WTC11 (cell line): ENCODE measurements at places on chromosomes 4 and X.
A peak's percentile ranks its signal among the peaks of the same experiment; 100 is the strongest.

- H3K27me3 ChIP-seq: peaks cover 13% of the 10 kb centered on the region
- no peak for DNase-seq
- no peak overlapping the region for H3K4me3 ChIP-seq
- no peak overlapping the region for H3K27ac ChIP-seq
- H3K36me3 ChIP-seq: no peaks in the 10 kb centered on the region
- H3K4me1 ChIP-seq: peaks cover 36% of the 10 kb centered on the region
Measured at GRCh38 chr4:41209901-41210300, 4.4 kb downstream of the APBB2 start.

DNA sequence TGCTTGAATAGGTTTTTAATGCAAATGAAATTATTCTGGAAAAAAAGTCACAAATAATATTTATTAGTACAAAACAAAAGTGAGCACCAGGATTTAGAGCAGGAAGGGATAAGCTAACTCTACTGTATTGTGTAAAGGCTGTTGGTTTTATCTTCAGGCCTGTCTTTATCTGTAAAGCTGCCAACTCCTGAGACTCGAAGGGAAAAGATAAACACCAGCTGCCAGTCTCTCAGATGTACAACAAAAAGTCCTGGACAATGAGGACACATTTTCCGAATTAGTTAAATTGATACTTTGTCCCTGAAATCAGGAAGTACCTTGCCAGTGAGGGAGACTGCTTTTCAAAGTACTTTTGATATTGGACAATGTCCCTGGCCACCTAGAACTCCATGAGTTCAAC lies 8.8 kb downstream of the DDX60 start:
- H3K27ac ChIP-seq: no peak overlapping the region
- DNase-seq: no peak
- peaks cover 11% of the 10 kb centered on the region for H3K4me1 ChIP-seq
- no peaks in the 10 kb centered on the region for H3K36me3 ChIP-seq
- H3K27me3 ChIP-seq: no peaks in the 10 kb centered on the region

DNA sequence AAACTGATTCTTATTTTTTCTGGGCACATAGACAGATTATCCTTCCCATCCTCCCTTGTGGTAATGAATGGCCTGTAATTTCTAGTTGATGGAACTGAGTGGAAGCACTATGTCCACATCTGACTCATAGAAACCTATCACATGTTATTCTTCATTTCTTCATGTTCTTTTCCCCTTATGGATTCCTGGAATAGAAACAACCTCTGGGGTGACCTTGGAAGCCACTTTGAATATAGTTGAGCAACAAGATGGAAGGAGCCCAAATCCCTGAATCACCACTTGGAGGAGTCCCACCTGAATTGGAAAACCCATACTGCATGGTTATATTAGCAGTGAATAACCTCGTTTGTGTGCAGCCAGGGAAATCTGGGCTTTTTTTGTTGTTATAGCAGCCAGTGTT lies 137.8 kb downstream of the MID1IP1 start:
- H3K4me1 ChIP-seq: no peaks in the 10 kb centered on the region
- DNase-seq: no peak
- H3K27ac ChIP-seq: no peak overlapping the region
- H3K36me3 ChIP-seq: peaks cover 3% of the 10 kb centered on the region; the same call in 1 of the 2 replicates
- no peaks in the 10 kb centered on the region; the same call in 1 of the 2 replicates for H3K27me3 ChIP-seq

DNA sequence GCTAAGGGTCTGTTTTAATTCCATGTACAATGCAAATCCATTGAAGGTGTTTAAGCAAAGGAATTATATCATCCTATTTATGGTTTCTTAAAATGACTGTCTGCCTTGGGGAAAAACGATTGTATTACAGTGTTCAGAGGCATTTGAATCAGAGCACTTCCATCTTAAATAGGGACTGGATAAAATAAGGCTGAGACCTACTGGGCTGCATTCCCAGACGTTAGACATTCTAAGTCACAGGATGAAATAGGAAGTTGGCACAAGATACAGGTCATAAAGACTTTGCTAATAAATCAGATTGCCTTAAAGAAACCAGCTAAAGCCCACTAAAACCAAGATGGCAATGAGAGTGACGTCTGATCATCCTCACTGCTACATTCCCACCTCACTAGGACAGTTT lies 1167.2 kb upstream of the PABPC4L start:
- peaks cover 3% of the 10 kb centered on the region; the same call in 1 of the 2 replicates for H3K36me3 ChIP-seq
- H3K4me1 ChIP-seq: peaks cover 6% of the 10 kb centered on the region; the same call in 1 of the 2 replicates
- DNase-seq: no peak
- no peak overlapping the region for H3K4me3 ChIP-seq
- H3K27ac ChIP-seq: no peak overlapping the region

DNA sequence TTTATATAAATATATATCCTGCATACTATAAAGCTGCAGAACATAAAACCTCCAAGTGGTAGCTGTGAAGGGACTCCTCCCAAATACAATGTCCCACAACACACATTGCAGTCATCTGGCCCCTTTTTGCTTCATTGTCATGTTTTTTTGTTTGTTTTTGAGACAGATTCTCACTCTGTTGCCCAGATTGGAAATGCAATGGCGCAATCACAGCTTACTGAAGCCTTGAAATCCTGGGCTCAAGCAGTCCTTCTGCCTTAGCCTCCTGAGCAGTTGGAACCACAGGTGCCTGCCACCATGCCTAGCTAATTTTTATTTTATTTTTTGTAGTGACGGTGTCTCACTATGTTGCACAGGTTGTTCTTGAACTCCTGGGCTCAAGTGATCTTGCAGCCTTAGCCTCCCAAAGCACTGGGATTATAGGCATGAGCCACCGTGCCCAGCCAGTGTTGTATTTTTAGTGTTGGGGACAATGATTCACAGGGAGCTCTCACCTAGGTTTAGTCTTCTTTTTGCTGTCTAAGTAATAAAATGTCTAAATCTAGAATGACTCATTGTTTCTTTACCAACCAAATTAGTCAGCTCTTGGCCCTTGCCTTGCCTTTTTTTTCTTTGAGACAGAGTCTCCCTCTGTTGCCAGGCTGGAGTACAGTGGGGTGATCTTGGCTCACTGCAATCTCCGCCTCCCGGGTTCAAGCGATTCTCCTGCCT lies 24.0 kb upstream of the XIAP start:
- no peak overlapping the region for H3K27ac ChIP-seq
- peaks cover 2% of the 10 kb centered on the region; the same call in 1 of the 2 replicates for H3K4me1 ChIP-seq
- no peaks in the 10 kb centered on the region; the same call in 1 of the 2 replicates for H3K27me3 ChIP-seq
- DNase-seq: no peak

DNA sequence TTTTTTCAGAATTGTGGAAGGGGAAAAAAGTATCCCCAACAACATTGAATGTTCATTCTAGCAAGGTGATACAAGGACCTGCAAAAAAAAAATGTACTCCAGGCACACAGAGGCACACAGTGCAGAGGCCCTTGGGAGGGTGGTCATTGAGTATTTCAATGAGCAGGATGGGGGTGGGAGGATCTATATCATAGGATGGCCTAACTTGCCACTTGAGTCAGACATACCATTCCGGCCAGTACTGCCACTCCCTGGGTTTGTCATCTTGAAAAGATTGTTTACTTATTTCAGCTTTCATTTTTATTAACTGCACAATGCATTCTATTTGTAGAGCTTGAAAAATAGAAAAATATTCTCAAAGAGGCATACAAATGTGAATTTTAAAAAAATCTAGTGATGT lies 18.7 kb downstream of the ZNF595 start:
- no peak for DNase-seq
- H3K27ac ChIP-seq: no peak overlapping the region
- peaks cover 80% of the 10 kb centered on the region for H3K36me3 ChIP-seq

- H3K27ac ChIP-seq: no peak overlapping the region
- no peak overlapping the region for H3K4me3 ChIP-seq
- no peak for DNase-seq
- no peaks in the 10 kb centered on the region for H3K36me3 ChIP-seq
- peaks cover 10% of the 10 kb centered on the region for H3K4me1 ChIP-seq
- no peaks in the 10 kb centered on the region; the same call in 1 of the 2 replicates for H3K27me3 ChIP-seq
Measured at GRCh38 chr4:174394915-174395314, 111.2 kb downstream of the CEP44 start.

DNA sequence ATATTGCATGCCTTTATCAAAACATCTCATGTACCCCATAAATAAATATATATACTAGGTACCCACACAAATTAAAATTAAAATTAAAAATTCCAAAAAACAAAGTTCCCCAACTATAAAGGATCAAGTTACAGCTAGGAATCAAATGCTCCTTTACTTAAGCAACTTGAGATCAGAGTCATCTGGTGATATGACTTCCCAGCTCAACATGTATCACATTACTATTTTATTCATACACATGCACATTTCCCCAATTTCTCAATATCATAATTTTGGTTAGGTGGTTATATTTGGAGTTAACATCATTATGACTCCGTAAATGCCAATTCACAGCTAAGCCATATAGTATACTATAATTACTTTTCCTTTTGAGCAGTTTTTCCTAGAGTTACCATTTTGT lies 60.9 kb downstream of the CLOCK start:
- H3K36me3 ChIP-seq: peaks cover 7% of the 10 kb centered on the region
- no peak overlapping the region for H3K27ac ChIP-seq
- no peaks in the 10 kb centered on the region for H3K27me3 ChIP-seq
- DNase-seq: no peak
- H3K4me3 ChIP-seq: no peak overlapping the region

DNA sequence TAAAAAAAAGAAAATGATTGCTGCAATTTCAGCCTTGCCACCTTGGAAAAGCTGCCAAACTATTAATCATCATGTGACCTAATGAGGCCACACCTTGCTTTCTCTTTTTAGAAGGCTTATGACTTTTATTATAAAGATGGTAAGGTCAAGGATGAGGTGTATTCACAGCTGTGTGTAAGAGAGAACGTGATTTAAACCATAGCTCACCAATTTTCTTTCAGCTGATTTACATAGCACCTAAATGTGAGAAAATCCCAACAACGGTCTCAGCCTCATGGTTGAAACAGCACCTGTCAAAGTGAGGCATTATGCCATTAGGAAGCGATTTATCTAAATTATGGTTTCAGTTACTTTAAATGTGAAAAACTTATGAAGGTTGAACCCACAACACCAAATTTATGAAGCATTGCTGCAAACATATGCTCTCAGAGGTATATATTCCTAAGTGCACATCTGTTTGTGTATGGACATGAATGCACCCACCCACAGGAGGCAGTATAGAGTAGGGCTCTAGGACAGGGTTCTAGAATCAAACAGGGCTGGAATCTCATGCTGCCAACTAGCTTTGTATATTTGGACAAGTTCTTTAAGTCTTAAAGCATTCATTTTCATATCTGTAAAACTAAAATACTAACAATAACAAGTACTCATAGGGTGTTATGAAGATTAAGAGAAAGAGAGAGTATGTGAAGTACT lies 40.7 kb downstream of the ANXA3 start:
- H3K4me1 ChIP-seq: peaks cover 12% of the 10 kb centered on the region
- peak; percentile 49 for DNase-seq
- no peak overlapping the region for H3K4me3 ChIP-seq
- no peaks in the 10 kb centered on the region for H3K27me3 ChIP-seq

DNA sequence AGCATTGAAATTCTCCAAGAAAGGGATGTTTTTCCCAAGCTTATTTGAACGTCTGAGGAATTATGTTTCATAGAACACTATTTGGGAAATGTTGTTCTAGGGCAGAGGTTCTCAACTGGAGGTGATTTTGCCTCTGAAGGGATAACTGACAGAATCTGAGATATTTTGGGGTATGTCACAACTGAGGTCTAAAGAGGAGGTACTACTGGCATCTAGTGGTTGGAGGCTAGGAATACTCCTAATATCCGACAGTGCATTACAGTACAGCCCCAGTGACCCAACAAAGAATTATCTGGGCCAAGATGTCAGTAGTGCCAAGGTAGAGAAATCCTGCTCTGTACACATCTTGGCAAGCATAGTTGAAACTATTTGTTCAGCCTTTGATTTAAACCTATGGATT lies 6.4 kb downstream of the HSPA4L start:
- H3K4me1 ChIP-seq: peaks cover 14% of the 10 kb centered on the region
- H3K4me3 ChIP-seq: no peak overlapping the region
- no peak overlapping the region for H3K27ac ChIP-seq
- H3K36me3 ChIP-seq: no peaks in the 10 kb centered on the region

DNA sequence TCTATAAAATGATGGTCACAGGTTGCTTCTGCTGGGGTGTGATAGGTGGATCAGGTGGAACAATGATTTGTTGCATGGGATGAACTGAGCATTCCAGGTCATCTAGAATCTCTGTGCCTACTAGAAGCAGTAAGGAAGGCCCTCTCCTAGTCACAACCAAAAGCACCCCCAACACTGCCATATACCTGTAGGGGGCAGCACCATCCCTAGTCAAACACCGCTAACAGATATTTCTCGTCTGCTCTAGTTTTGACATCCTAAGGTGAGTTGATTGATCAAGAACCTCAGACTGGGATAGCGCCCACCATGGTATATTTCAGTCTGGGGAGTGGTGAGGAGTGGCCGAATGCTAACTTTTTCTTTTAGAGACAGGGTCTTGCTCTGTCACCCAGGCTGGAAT lies 160.2 kb downstream of the NHS start:
- peak; percentile 63 for DNase-seq
- H3K27me3 ChIP-seq: no peaks in the 10 kb centered on the region
- no peak overlapping the region for H3K27ac ChIP-seq
- no peaks in the 10 kb centered on the region for H3K36me3 ChIP-seq

GRCh38 chr4:127370604-127371003 lies 262.2 kb upstream of the INTU start:
- no peak overlapping the region for H3K27ac ChIP-seq
- H3K36me3 ChIP-seq: no peaks in the 10 kb centered on the region
- DNase-seq: no peak

DNA sequence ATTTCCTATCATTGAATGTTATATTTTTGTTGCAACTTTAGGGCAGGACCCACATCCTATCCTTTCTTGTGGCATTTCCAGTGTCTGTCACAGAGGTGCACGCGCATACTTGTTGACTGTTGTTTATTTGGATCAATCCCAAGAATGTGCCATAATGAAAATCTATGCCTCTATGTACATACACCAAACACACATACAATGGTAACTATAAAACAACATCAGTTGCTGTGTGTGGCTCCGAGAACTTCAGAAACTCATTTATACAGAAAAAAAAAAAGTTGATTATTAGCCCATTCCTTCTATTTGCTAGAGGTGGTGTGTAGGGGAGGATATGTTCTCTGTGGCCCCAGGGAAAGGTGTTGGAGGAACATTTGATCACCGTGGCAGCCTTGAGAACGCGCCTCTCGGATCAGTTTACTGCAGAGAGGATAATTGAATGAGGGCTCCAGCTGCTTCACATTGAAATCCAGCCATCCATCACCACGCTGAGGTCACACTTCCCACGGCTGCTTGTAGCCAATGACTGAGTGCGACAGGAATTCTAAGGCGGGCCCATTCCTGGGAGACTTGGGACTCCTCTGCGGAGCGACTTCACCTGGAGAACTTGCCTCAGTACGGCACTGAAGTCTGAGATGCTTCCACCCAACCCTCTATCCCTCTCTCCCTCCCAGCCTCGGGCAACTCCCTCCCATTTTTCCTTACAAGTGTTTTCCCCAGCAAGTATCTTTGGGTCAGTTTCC lies 19.5 kb downstream of the SMPX start:
- H3K4me1 ChIP-seq: peaks cover 25% of the 10 kb centered on the region
- peak; percentile 70 for DNase-seq
- peak overlapping the region; percentile 70 for H3K4me3 ChIP-seq
- H3K27ac ChIP-seq: peak overlapping the region; percentile 97
- H3K36me3 ChIP-seq: no peaks in the 10 kb centered on the region
